ENCODE measurements at places on chromosomes 3 and 15. TPM values are rescaled to one million over a fixed set of nuclear protein-coding genes. Genes with fewer than 3 reads are reported as not detected.

The PLA2G4E gene
- total RNA-seq: not detected

The GABRA5 gene
- total RNA-seq: not detected

The CIB2 gene
- total RNA-seq: 1.5 TPM

The DPH3 gene
- total RNA-seq: 30.1 TPM

The REC114 gene
- total RNA-seq: not detected

The FBXL22 gene
- total RNA-seq: 0.80 TPM

The KCNMB3 gene
- total RNA-seq: 0.70 TPM

The C3orf49 gene
- total RNA-seq: not detected

The SCN11A gene
- total RNA-seq: not detected

- DNase-seq: no peak
Observed at GRCh38 chr3:8472549-8472948, 29.1 kb upstream of the LMCD1 start.

DNA sequence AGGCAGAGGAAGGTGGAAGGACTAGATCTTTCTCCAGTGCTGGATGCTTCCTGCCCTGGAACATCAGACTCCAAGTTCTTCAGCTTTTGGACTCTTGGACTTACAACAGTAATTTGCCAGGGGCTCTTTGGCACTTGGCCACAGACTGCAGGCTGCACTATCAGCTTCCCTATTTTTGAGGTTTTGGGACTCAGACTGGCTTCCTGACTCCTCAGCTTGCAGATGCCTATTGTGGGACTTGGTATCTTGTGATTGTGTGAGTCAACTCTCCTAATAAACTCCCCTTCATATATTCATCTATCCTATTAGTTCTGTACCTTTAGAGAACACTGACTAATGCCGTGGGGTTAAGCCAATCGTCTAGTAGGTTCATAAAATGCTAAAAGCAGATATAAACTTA, 8.8 kb upstream of the B3GNT5 start:
- no peak for DNase-seq

DNA sequence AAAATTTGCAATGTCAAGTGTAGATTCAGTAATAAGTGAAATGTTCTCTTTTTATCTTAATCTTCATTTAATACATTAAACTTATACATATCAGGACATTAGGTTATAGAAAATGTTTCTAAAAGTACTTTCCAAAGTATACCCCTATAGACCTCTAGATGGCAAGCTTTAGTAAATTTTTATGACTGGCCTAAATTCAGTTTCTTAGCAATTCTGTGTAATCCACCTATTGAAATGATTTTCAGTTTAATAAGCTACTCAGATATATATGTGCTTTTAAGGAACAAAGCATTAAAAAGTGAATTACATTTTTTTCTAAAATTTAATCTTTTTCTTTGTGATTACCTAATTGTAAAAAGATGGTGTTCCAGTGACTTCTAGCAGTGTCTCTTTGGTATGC, 342.2 kb downstream of the GBE1 start:
- DNase-seq: no peak

DNA sequence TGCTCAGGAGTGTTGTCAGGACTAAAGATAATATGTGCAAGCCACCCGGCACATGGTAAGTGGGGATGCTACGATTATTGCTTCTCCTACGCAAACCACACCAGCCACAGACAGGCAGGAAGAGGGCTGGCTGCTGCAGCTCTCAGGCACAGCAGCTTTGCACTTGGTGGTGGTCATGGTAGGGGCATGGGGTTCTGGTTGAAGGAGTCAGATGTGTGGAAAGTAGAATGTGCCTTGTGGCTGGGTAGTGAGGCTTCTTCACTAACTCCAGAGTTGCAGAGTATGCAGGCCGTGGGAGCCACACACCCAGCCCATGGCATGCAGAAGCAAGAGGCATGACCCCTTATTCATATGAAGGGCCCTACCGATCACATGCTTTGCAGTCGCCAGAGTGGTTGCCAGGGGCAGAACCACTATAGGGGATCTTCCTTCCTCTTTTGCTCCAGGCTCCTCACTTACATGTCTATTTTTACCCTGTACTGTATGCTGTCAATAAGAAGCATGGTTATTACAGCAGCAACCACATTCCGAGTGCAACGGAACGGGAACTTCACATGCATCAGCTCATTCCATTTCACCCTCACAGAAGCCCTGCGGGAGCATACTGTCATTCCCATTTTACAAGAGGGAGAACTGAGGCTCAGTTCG, 59.2 kb upstream of the HERC1 start:
- DNase-seq: peak; percentile 95

- DNase-seq: peak; percentile 63
Observed at GRCh38 chr3:196275126-196275525, 12.4 kb downstream of the PCYT1A start.

DNA sequence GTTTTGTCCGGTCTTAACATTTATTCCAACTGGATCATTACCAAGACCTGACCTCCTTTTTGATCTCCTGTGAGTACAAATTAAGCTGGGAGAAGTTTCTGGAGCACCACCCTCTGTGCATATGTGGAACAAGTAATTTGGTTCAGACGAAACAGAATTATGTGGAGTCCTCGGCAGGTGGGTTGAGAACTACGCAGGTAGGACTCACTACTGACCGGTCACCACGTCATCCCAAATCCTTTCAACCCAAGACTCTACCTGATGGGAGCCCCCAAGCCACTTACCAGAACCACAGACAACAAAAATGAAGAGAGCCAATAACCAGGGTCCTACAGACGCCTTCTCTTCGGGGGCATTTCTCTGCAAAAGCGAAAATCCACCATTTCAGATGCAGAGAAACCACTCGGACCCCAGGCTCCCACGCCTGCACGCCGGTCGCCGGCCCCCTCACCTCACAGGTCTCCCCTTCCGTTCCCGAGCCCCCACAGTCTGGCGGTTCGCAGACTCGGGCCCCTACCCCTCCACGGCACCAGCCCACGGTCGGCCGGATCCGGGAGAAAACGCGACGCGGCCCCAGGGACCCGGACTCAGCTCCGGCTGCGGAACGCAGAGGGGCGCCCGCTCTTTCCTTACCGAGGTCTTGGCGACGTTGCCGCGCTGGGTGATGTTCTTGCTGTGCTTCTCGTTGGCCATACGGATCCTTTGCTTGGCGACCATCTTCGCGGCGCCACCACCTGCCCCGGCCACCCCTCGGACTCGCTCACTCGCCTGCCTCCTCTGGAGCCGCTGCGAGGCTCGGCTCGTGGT, 674 bp downstream of the SERP1 start:
- DNase-seq: peak; percentile 85

DNA sequence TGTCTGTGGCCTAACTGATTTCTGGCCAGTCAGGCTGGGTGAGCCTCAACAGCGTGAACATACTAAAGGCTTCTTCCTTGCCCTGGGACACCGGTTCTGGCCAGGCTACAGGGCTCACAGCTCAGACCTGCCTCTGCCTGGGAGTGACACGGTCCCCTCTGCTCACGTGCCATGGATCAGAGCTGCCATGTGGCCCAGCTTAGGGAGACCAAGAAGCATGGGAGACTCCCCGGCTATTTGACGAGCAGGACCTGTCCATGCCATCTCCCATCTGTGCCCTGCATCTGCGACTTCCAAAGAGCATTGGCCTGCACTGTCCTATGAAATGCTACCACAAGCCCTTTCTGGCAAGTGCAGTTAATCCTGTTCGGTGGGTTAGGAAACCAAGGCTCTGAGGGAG, 57.4 kb downstream of the APBA2 start:
- no peak for DNase-seq

- DNase-seq: no peak
Observed at GRCh38 chr15:59447367-59447766, 9.4 kb downstream of the FAM81A start.

DNA sequence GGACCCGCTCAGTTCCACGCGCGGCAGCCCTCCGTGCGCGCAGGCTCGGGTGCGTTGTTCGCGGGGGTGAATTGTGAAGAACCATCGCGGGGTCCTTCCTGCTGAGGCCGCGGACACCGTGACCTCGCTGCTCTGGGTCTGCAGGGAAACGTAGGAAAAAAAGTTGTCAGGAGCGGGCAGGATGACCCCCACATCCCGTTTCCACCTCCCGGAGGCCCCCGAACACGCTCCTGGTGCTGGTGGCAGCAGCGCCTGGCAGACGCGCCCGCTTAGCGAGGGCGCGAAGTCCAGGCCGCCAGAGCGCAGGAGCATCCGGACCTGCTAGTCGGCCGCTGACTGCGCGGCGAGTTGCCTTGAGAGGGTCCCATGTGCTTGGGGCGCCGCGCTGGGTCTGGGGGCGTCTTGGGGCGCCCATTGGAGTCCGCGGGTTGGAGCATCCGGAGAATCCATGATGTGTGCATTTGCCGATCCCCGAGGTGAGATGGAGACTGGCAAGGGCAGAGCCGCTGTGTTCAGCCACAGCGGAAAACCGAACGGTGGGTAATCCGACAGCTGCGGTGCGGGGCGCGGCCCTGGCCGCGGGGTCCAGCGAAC, 520 bp downstream of the GREM1 start:
- DNase-seq: peak; percentile 58

GRCh38 chr3:29332195-29332637, 51.3 kb downstream of the RBMS3 start:
- DNase-seq: no peak

GRCh38 chr15:52262364-52262763, 33.2 kb downstream of the MYO5C start:
- no peak for DNase-seq

DNA sequence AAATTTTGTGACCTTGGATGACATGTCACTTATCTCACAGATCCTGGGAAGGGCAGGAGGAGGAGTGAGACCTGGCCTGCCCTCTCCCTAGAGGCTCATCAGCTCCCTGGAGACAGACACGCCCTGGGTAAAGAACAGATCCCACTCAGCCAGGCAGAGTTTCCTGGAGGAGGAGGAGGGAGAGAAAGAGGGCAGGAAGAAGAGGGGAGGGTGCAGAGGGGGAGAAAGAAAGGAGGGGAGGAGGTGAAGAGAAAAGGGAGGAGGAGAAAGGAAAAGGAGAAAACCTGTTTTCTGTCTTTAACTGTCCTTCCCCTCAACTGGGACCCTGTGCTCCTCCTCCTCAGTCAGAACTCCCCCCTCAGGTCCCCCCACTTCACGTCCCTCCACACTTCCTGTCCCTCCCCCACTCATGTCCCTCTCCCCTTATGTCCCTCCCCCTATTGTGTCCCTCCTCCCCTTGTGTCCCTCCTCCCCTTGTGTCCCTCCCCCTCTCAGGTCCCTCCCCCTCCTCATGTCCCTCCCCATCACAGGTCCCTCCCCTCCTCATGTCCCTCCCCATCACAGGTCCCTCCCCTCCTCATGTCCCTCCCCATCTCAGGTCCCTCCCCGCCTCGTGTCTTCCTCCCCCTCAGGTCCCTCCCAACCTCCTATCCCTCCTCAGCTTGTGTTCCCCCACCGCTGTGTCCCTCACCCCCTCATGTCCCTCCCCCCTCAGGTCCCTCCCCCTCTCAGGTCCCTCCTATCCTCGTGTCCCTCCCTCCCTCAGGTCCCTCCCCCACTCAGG, 52.3 kb upstream of the CGNL1 start:
- DNase-seq: peak; percentile 60

- no peak for DNase-seq
Observed at GRCh38 chr15:29064731-29065130, 179.0 kb downstream of the APBA2 start.

DNA sequence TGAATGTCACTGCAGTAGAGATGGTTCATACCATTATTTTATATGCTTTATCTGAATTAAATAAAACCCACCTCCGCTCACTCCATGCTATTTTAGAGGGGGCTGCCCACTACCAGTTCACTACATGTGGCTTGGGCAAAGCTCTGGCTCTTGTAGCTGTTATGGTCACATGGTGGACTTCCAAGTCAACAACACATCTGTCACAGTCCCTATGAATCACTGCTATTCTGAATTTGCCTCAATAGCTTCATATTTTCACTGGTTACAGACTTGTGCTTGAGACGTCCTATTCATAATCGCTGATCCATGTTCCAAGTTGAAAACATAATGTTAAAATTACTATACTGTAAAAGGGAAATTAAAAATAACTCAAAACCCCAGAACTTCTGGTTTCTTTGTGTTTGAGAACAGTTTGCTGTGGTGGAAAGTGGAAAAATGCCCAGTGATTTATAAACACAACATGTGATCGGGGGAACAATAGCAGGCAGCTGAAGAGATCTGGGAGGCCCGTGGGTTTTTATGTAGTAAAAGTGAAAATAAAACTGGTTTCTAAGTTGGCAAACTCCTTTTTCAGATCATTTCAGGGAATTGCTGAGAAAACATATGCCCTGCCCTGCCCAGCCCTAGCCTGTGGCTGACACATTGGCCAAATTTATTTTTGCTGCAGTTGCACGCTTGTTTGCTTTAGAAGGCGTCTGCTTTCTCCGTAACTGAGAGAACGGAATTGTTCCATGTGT, 128.8 kb upstream of the PRR23C start:
- no peak for DNase-seq

- peak; percentile 59 for DNase-seq
Observed at GRCh38 chr3:180267202-180267843, 230.6 kb upstream of the PEX5L start.

- no peak for DNase-seq
Observed at GRCh38 chr3:9036404-9037131, 73.3 kb upstream of the RAD18 start.

All from activated CD4-positive, alpha-beta T cell treated with anti-CD3 and anti-CD28 coated beads, Interleukin-2, amount 10 ng/mL, durations not matched to agents 24 days and 14 days (primary cell).